Fibroblast of villous mesenchyme (primary cell): ENCODE measurements at places on chromosomes 4 and X. TPM values are rescaled to one million over a fixed set of nuclear protein-coding genes. Genes with fewer than 3 reads are reported as not detected.
A peak's percentile ranks its signal among the peaks of the same experiment; 100 is the strongest.

GRCh38 chr4:6222761-6223292 lies 22.5 kb upstream of the JAKMIP1 start:
- DNase-seq: no peak

- no peak for DNase-seq
Measured at GRCh38 chr4:148044912-148045352, 313.0 kb downstream of the ARHGAP10 start.

GRCh38 chr4:128653527-128654444 lies 155.7 kb upstream of the JADE1 start:
- DNase-seq: peak; percentile 97

DNA sequence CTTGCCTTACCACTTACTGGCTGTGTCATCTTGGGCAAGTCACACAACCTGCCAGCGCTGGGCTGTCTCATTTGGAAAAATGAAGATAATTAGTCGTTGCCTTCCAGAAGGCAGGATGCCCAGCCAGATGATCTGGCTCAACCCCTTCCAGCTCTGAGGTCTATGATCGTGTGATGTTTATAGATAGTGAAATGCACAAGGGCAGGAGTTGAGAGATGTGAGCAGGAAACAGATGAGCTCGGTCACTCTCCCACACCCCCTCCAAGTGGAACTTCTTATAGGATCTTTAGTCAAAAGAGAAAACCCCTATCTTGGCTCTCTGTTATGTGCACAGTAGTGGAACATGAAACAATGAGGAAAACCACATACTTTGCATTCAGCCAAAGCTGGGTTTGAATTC lies 336.8 kb upstream of the PPARGC1A start:
- no peak for DNase-seq

DNA sequence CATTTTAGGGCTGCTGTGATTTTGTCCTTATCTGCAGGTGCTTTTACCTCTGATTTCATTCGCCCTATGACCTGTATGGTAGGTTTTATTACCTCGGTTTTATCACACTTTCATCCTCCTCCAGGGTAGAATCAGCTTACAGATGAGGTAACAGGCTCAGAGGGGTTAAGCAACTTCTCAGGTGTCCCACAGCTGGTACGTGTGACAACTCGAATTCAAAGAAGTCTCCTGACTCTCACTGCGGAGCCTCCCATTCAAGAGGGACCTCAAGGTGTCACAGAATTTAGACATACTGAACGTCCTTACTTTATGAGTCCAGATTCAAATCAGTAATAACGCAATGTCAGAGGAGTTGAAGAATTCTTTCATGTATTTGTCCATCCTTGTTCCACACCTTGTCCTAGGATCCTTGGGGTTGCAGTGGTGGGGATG lies 12.5 kb upstream of the KIAA0232 start:
- no peak for DNase-seq

DNA sequence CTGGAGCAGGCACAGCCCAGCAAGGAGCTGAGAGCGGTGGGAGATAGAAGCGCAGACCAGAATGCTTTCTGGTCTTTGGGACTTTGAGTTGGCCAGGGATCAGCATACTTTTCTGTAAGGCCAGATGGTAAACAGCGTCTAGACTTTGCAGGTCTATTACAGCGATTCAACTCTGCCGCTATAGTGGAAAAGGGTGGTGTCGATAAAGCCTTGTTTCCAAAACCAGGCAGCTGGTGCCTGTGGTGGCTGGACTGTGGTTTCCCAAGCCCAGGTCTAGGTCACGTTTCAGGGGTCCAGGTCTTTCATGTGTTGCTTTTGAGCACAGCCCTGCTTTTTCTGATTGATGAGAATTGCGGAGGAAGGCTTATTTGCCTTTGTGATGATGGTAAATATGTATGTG lies 40.1 kb downstream of the HTT-AS start:
- DNase-seq: no peak

Gene GPR82
- under 0.01 TPM in 1 of 2 replicates, not detected in the other for total RNA-seq

Gene HTN1
- under 0.01 TPM in 1 of 2 replicates, not detected in the other for total RNA-seq
